ENCODE measurements at places on chromosomes 11 and 22.

DNA sequence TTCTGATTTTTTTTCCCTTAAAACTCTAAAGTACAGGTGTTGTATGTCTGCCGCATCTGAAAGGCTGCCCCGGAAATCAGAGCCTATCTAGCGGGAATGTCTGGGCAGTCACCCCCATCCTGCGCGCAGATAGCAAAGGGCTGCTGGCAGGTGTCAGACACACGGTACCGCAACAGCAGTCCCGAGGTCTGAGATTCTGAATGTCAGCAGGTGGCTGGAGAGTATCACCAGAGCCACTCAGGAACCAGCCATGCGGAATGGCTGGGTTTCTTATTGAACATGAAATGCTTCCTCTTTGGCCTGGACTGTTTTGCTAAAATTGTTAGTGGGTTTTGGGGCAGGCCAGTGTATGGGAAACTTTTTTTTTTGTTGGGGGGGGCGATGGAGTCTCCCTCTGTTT, 53.3 kb downstream of the CERK start:
- no peak for DNase-seq

- peak; percentile 86 for DNase-seq
Measured at GRCh38 chr11:63609536-63609935, 4.7 kb downstream of the PLAAT3 start.

GRCh38 chr22:38314933-38315822, 2.1 kb downstream of the CSNK1E start:
- no peak for DNase-seq

- DNase-seq, result no peak
Measured at GRCh38 chr11:132448334-132448995, 1078.0 kb downstream of the NTM start.

- no peak for DNase-seq
Measured at GRCh38 chr11:61873588-61874376, 17.6 kb downstream of the FADS3 start.

GRCh38 chr22:30056015-30056414, 24.2 kb upstream of the HORMAD2 start:
- DNase-seq, result no peak

GRCh38 chr11:123247496-123247799, 52.4 kb upstream of the CLMP start:
- DNase-seq, result no peak

- no peak for DNase-seq
Measured at GRCh38 chr11:114799476-114799875, 121.1 kb downstream of the NXPE2 start.

- DNase-seq, result no peak
Measured at GRCh38 chr11:64998690-64999431, 2.1 kb upstream of the BATF2 start.

- no peak for DNase-seq
Measured at GRCh38 chr11:96167787-96168186, 175.2 kb downstream of the MAML2 start.

DNA sequence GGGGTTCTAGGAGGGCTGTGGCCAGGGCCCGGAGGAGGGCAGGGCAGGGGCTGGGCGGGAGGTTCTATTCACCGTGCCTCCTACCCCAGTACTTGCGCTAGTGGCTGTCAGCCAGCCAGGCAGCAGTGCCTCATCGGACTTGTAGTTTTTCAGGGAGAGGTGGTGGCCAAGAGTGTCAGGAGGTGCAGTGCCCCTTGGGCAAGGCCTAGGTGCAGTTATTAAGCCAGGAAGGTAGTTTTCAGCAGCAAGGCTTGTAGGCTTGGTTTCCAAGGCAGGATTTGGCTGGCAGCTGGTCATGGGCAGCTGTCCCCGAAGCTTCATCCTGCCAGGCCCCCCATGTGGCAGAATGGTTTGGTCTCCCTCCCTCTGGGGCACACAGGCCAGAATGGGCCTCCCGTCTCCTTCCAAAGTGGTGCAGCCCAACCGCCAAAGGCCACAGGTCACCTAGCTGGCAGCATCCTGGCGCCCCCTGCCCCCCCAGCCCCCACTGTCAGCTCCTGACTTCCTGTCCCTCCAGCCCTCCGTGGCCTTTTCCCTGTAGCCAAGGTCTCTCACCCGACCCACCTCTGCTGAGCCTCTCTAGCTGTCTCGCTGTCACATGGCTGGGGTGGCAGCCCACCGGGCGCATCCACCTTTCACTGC, 8.5 kb downstream of the CCDC88B start:
- DNase-seq, result no peak

- DNase-seq, result no peak
Measured at GRCh38 chr22:49439373-49439772, 388.3 kb downstream of the BRD1 start.

GRCh38 chr11:28964811-28965210, 856.6 kb downstream of the METTL15 start:
- DNase-seq, result no peak

DNA sequence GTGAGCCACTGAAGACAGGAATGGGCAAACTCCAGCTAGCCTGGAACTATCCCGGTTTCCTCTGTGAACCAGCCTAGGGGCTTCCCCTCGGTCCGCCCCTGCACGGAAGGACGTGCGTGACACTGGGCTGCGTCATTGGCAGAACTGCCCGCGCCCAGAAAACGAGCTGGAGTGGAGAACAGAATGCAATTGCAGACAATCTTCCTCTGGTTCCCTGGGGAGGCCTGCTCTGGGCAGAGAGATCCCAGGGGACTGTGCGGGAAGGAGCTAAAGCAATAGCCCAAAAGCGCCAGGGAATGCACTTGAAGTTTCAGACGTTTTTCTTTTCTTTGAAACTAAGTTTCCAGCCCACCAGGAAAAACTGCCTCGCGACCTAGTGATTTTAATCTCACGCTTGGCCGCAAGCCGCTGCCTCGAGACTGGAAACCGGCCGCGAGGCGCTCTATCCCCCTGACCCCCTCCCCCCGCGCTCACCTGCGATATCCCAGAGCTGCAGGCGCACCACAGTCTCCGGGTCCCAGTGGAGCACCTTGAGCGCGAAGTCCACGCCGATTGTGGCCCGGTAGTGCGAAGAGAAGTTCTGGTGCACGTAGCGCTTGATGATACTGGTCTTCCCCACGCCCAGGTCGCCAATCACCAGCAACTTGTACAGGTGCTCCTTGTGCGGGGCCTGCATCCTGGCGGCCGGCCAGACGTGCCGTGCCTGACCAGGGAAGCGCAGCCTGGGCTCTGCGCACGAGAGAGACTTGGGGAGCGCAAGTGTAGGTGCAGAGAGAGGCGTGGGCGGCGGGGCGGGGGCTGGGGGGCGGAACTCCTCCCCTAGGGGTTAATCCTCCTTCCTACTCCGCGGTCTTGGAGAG, at the start of gene RAB38:
TSS of gene RAB38 (minus strand) at position 735 of the 860 bp plus-strand sequence. CDS start at position 676, 59 bp downstream.
- DNase-seq, result peak; percentile 52

GRCh38 chr11:7098235-7098832, 9.5 kb downstream of the RBMXL2 start:
- DNase-seq, result no peak

- no peak for DNase-seq
Measured at GRCh38 chr11:36149538-36150242, 139.5 kb downstream of the COMMD9 start.

GRCh38 chr11:114618139-114618538, 22.6 kb upstream of the NXPE4 start:
- no peak for DNase-seq

GRCh38 chr11:2447951-2448650, 3.3 kb downstream of the KCNQ1 start:
- no peak for DNase-seq

DNA sequence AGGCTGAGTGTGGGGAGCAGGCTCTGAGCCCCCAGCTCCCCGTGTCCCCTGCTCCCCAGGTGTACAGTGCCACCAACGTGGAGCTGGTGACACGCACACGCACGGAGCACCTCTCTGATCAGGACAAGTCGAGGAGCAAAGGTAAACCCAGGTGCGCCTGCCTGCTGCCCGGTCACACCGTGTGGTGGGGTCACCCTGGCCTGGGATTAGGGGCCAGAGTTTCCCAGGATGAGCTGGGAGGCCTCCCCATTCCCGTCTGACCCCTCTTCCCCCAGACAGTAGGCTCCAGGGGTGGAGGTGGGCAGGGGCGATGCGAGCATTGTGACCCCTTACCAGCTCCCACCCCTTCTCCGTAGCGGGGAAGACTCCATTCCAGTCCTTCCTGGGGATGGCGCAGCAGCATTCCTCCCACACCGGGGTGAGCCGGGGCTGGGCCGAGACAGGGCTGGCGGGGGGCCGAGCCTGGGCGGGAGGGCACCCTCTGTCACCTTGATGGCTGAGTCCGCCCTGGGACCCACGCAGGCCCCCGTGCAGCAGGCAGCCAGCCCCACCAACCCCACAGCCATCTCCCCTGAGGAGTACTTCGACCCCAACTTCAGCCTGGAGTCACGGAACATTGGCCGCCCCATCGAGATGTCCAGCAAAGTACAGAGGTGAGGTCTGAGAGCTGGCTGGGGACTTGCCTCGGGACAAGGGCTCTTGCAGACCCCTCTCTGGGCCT, 3.7 kb upstream of the SSH3 start:
- DNase-seq, result no peak

DNA sequence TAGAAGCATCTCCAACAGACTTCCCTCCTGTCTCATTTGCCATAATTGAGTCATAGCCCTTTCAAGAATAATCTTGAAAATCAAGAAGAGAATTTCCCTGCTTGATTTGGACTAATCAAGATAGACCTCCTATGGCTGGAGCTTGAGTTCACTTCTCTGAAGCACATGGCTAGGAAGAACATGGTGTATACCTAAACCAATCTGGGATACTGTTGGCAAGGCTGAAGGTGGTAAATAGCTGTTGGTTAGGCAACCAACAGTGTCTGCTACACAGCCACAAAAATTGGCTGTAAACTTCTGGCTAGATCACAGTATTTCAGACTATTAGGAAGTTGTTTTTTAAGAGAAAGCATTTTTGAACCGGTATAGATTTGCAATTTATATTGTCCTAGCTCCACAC, 4.9 kb downstream of the CRYAB start:
- DNase-seq, result no peak

Data from left lobe of liver (tissue), 2 donors.